Esophagus muscularis mucosa (tissue), 4 donors: ENCODE measurements at places on chromosomes 13 and 19. TPM values are rescaled to one million over a fixed set of nuclear protein-coding genes. Genes with fewer than 3 reads are reported as not detected.

- DNase-seq, result no peak
These were observed 10.4 kb upstream of the ZSWIM4 start for GRCh38 chr19:13784731-13785452.

DNA sequence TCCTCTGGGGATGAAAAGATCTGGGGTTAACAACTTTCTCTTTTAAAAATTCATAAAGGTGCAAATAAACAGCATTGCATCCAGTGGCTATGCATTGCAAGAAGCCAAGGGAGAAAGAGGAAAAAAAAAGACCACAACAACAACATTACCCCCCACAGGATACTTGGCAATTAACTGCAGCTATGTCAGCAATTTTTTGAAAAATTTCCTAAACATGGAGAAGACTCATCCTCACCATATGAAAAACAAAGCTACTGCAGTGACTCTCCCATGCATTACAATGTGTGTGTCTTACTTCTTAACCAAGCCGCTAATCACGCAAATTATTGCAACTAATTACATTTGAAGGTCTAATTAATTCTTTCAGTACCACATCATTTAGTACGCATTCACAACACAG is 309.8 kb upstream of the ZNF507 start:
- DNase-seq, result no peak

GRCh38 chr13:79141082-79141481 is 265.0 kb downstream of the RBM26 start:
- peak; percentile 39 for DNase-seq

The FAAP24 gene
- 0.39 TPM for total RNA-seq

The SULT2B1 gene
- not detected for total RNA-seq

- no peak for DNase-seq
These were observed at the start of gene PALM for GRCh38 chr19:708154-709143. Gene PALM, plus strand, starts transcription at chr19:708935. Its CDS starts 212 bp downstream, at chr19:709147.

The ZIK1 gene
- 3.7 TPM for total RNA-seq

The CRYL1 gene
- total RNA-seq, result 59.3 TPM

- peak; percentile 42 for DNase-seq
These were observed 32.8 kb upstream of the URI1 start for GRCh38 chr19:29908963-29909944.

The TMPRSS9 gene
- not detected for total RNA-seq

DNA sequence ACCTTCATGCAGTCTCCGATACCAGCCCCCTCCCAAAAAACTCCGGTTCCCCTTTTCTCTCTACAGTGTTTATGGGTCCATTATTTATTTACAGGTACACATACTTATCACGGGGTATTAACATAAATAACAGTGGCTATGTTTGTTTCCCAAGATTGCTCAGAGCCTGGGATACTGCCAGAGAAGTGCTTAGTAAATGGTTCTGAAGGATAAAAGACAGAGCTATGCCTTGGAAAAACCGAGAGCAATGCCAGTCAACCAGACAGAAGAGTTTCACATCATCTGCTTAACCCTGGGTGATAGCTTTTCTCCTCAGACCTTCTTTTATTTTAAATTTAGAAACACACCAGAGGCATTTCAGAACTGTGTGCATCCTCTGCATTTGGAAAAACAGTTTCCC is 61.3 kb downstream of the NUFIP1 start:
- no peak for DNase-seq

The PPP1R15A gene
- total RNA-seq, result 56.5 TPM

DNA sequence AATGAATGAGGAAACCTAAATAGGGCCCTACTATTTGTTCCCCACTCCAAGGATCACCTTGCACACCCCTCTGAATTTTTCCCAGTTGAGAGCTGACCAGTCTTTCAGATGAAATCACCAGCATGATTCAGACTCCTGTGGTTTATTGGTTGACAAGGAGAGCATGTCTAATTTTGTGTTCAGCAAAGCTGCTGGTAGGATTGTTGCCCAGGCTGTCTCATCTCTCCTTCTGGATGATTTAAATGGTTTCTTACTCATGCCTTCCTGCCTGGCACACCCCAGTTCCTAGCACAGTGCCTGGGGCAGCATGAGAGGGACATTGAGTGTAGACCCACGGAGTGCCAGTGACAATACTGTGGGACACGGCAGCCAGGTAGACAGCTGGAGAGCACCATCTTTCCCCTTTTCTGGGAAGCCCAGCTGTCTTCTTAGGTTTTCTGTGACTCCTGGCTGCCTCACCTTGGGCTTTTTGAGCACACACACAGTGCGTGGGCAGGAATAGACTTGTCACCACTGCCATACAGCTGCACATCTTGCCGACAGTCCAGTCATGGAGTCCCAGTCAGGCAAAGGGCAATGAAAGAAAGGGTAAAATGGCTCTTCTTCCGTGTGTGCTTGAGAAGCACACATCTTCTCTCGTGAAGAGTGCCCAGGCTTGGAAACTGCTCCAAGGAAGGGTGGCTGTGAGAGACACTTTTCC is 12.3 kb downstream of the FGF9 start:
- no peak for DNase-seq

DNA sequence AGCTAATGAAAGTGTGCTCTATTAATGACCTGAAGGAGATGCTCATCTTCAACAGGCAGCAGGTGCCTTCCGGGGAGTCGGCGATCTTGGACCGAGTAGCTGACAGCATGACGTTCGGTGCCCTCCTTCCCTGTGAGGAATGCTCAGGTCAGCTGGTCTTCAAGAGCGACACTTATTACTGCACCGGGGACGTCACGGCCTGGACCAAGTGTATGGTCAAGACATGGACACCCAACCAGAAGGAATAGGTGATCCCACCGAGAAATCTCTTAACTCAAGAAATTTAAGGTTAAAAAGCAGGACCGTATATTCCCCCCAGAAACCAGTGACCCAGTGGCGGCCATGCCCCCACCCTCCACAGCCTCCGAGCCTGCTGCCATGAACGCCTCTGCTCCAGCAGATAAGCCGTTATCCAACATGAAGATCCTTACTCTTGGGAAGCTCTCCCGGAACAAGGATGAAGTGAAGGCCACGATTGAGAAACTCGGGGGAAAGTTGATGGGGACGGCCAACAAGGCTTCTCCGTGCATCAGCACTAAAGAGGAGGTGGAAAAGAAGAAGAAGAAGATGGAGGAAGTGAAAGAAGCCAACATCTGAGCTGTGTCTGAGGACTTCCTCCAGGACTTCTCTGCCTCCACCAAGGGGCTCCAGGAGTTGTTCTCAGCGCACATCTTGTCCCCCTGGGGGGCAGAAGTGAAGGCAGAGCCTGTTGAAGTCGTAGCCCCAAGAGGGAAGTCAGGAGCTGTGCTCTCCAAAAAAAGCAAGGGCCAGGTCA is 22.8 kb upstream of the ANKRD10 start:
- DNase-seq, result no peak

DNA sequence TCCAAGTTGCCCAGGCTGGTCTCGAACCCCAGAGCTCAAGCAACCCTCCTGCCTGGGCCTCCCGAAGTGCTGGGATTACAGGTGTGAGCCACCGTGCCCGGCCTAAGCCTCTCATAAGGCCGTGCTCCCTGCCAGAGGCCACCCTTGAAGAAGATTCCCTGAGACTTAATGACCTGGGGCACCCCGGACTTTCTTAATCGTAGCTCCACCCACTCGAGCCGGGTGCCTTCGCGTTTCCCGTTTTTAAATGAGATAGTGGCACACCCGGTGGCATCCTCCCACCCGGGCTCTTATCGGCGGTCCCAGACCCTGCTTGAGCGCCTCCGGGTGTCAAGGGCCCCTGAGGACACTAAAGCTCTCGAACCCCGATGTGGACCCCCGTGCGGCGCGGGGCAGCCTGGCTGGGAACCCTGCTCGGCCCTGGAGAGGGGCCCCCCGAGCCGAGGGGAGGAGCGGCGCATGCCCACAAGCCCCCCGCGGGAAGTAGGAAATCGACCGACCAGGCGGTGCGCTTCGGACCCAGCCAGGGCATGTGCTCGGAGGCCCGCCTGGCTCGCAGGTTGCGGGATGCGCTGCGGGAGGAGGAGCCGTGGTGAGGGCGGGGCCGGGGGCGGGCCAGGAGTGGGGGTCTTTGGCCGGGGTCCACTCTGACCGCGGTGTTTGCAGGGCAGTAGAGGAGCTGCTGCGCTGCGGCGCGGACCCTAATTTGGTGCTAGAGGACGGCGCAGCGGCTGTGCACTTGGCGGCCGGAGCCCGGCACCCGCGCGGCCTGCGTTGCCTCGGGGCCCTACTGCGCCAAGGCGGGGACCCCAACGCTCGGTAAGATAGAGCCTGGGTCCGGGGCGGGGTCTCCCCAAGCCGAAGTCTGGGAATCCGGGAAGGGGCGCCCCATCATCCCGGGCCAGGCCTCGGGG is at the start of gene ANKLE1:
ANKLE1 (plus strand) TSS at position 511 of the 914 bp plus-strand sequence; CDS start at position 531, 20 bp downstream.
- DNase-seq, result no peak

- DNase-seq, result no peak
These were observed 232.6 kb downstream of the UQCRFS1 start for GRCh38 chr19:28980236-28980868.

DNA sequence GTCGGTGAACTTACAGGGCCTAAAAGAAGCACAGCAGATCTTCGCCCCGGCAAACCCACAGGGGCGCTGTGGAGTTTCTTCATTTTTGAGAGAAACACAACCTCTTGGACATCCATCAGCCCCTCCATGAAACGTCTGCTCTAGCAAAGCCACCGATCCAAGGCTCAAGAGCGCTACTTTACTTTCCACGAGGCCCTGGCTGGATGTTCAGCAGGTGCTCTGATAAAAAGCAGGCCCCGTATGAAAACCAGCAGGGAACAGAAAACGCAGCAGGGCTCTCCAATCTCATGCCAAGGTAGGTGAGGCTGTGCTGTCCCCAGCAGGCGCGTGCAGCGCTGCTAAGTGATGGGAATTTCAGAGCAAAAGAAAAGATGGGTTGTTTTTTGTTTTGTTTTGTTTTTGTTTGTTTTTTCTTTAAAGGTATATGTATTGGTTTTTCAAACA is 86.7 kb downstream of the IRS2 start:
- DNase-seq, result no peak

- DNase-seq, result peak; percentile 78
These were observed 313.2 kb downstream of the SHISA2 start for GRCh38 chr13:25738342-25739196.

DNA sequence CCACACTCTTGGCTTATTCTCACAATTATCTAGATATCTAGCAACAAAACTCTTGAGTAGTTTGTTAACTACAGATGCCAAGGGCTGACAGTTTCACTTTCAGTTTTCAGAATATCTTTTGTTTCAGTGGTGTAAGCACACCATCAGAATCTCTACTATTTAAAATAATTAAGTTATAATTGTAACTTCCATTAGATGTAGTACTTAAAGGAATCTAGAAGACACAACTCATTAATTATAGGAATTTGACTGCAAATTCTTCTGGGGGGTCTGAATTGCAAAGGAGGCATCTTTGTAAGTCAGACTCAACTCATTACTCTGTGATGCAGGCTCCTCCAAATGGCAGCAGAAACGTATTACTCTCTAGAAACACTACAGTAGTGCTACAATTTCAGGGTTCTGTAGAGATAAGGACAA is 44.9 kb upstream of the USPL1 start:
- DNase-seq, result no peak

GRCh38 chr13:65946387-65946786 is 1283.7 kb downstream of the PCDH9 start:
- DNase-seq, result no peak

The GPR12 gene
- not detected for total RNA-seq

- DNase-seq, result no peak
These were observed 245.0 kb downstream of the KLF5 start for GRCh38 chr13:73303851-73304250.

The PROZ gene
- total RNA-seq, result not detected

DNA sequence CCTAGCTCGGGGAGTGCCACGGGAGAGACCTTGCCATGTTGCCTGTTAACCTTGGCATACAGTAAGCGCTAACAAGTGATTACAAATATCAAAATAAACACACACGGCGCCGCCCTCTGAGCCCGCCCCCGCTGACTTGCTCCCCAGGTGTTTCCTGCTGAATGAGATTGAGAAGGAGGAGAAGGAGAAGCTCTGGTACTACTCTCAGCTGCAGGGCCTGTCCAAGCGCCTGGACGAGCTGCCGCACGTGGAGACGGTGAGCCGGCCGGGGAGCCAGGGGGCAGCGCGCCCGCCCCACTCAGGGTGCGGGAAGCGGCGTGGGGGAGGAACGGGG is 5.0 kb downstream of the APC2 start:
- DNase-seq, result no peak

DNA sequence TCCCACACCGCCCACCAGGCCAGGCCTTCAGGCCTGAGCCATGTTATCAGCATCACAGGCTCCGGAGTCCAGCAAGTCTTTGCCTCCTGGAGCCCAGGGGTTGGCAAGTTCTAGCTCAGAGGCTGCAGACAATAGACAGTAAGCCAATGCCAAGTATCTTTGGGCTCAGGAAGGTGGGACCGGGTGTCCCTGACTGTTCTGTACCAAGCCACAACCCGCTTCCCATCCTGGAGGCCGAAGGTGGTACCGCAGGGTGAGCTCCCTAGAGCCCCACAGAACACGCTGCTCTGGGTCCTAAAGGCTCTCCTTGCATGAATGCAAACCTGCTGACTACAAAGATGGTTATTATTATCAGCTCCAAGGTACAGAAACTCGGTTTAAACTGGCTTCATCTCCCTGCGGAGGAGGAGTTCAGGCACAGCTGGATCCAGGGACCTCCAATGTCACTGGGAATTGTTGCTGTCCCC is 5.5 kb upstream of the FSTL3 start:
- no peak for DNase-seq

The PCCA gene
- 33.8 TPM for total RNA-seq

- no peak for DNase-seq
These were observed 114.0 kb upstream of the OBI1 start for GRCh38 chr13:78772933-78773332.

DNA sequence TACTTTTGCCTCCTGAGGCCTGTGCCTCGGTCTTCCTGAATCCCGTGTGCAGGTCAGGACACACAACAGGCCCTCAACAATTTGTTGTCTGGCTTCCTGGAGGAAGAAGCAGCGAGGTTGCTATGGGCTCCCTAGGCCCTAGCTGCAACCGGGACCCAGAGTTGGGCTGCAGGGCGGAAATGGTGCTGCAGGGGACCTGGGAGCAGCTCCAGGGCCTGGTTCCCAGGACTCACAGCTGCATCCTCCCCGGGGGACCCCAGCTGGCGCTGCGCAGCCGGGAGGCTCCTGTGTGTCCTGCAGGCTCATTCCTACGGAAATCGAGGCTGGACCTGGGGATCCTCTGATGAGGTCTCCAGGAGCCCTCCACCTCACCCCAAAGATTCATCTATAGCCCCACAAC is 999 bp upstream of the TNFAIP8L1 start:
- no peak for DNase-seq

- peak; percentile 39 for DNase-seq
These were observed 337.7 kb downstream of the DNAJC15 start for GRCh38 chr13:43360892-43361610.

- DNase-seq, result no peak
These were observed 192.7 kb upstream of the MIR17HG start for GRCh38 chr13:91154558-91155353.

The LACC1 gene
- total RNA-seq, result 13.3 TPM

The NACC1 gene
- total RNA-seq, result 26.7 TPM

GRCh38 chr13:71644579-71644978 is 222.4 kb downstream of the DACH1 start:
- DNase-seq, result no peak
